ENCODE measurements at places on chromosomes 2 and 18.

DNA sequence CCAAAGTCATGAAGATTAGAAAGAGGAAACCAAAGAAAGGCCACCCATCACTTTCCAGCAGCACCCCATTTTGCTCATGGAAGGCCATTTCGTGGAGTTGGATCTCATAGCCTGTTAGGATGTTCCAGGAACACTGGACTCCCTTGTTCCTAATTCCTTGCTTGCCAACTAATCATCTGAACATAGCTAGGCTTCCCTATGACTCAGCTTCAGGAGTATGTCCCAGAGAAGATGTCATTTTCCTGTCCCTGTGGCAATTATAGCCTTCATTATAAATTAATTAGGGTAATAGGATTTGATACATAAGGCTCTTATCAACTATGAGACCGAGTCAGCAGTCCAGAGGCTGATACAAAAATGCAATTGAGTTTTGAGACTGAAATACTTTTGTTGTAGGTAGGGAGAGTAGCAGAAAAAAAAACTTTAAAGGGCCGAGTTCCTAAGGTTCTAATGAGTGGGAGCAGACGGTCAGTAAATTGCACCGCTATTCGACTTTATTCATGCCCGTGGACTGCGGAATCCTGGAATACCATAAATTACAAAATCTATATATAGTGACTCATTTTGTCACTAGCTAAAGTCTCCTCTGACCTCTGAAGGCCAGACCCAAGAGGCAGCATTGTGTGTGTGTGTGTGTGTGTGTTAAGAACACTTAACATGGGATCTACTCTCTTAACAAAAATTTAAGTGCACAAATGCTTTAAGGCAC is 311.8 kb downstream of the FBXO15 start:
- H3K27ac ChIP-seq = no peak overlapping the region
- no peaks in the 10 kb centered on the region for H3K27me3 ChIP-seq
- H3K4me1 ChIP-seq = no peaks in the 10 kb centered on the region
- no peaks in the 10 kb centered on the region for H3K36me3 ChIP-seq
- DNase-seq = no peak
- H3K4me3 ChIP-seq = no peak overlapping the region

DNA sequence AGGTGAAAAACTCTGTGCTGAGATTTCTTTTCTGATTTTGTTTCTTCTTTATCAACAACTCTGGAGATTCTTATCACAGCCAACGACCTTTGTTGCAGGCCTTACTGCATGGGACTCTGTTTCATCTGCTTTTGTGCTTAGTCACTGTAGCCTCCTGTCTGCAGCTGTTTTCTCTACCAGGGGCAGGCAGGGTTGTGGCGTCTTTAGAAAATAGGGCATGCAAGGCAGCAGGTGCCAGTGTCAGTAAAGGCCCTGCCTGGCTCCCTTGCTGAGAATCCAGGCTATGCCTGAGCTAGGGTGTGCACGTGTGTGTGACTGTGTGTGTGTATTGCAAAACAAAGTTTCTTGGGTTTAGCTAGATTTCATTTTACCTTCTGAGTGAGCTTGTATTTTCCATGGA is 14.6 kb upstream of the SLC9A2 start:
- H3K4me1 ChIP-seq = no peaks in the 10 kb centered on the region
- no peak overlapping the region for H3K27ac ChIP-seq
- no peak for DNase-seq

- H3K4me1 ChIP-seq = no peaks in the 10 kb centered on the region
- no peak overlapping the region for H3K27ac ChIP-seq
- H3K27me3 ChIP-seq = no peaks in the 10 kb centered on the region
- no peak overlapping the region for H3K4me3 ChIP-seq
- no peaks in the 10 kb centered on the region for H3K36me3 ChIP-seq
Measured at GRCh38 chr18:35968278-35968880, 4.1 kb upstream of the RMP24 start.

DNA sequence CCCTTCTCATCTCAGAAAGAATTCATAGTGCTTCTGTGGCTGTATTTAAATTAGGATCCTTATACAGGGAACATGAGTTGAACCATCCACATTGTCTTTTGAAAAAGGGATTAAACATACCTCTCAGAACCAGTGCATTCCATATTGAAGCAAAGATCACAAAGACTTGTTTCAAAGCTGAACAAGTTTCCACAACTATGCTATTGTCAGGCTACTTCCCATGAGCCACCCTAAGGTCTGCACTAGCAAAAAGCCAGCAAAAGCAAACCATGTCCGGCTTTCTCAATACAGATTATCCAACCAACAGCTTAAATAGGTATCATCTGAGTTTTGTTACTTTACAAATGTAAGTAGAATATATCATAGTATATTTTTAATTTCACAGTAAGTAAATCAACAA is 78.1 kb downstream of the SCG2 start:
- peaks cover 50% of the 10 kb centered on the region for H3K4me1 ChIP-seq
- no peak overlapping the region for H3K4me3 ChIP-seq
- no peaks in the 10 kb centered on the region for H3K36me3 ChIP-seq
- H3K27me3 ChIP-seq = no peaks in the 10 kb centered on the region
- peak overlapping the region; percentile 96 for H3K27ac ChIP-seq

GRCh38 chr18:8814206-8814605 is 108.8 kb downstream of the MTCL1 start:
- no peak overlapping the region for H3K4me3 ChIP-seq
- H3K4me1 ChIP-seq = no peaks in the 10 kb centered on the region
- no peaks in the 10 kb centered on the region for H3K27me3 ChIP-seq
- H3K36me3 ChIP-seq = peaks cover 19% of the 10 kb centered on the region

DNA sequence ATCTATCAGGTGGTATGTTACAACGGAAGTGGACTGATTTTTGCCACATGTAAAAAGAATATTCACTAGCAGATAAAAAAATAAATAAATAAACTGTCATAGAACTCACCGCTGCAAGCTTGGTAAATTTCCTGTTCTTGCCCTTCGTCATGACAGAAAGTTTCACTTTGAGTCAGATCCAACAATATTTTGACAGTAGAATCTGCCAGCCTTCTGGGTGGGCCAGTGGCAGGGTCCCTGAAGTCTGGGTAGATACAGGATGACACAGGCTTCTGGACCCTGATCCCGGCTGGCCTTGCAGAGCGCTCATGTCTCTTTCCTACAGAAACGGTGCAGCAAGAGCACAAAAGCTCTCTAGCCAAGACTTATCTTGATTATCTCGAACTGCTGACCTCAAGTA is 97.8 kb upstream of the PMAIP1 start:
- H3K27ac ChIP-seq = no peak overlapping the region
- no peaks in the 10 kb centered on the region for H3K4me1 ChIP-seq
- H3K4me3 ChIP-seq = no peak overlapping the region
- no peaks in the 10 kb centered on the region for H3K27me3 ChIP-seq
- H3K36me3 ChIP-seq = no peaks in the 10 kb centered on the region

DNA sequence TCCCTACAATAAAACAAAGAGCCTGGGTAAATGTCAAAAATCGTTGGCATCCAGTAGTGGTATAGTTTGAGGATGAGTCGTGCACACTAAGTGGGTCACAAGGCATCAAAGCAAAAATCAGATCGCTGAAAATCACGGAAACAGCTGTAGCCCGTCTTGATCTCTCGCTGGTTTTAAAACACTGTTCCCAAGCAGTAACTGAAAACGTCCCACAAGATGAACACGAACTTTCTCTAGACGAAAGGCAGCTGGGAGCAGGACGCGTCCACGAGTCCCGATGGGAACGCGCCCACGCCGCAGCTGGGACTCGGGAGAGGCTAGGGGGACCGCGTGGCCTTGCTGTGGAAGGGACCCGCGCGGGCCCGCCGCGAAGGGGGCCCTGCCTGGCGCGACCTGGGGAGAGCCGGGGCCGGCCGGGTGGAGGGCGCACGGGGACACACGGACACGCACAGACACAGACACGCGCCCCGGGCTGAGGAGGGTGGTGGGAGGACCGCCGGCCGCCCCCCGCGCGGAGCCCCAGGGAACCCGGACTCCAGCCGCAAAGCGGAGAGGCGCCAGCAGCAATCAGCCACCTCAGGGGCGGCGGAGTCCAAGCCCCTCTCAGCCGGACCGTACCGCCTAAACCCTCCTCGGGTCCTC is 651 bp downstream of the STK17B start:
- peak overlapping the region; percentile 70 for H3K27ac ChIP-seq
- DNase-seq = no peak
- H3K4me1 ChIP-seq = peaks cover 4% of the 10 kb centered on the region
- H3K36me3 ChIP-seq = no peaks in the 10 kb centered on the region
- H3K27me3 ChIP-seq = 0 out of 2 replicates have a peak, but pooled peaks cover 5% of the 10 kb centered on the region
